ENCODE measurements at places on chromosomes 7 and 10.

DNA sequence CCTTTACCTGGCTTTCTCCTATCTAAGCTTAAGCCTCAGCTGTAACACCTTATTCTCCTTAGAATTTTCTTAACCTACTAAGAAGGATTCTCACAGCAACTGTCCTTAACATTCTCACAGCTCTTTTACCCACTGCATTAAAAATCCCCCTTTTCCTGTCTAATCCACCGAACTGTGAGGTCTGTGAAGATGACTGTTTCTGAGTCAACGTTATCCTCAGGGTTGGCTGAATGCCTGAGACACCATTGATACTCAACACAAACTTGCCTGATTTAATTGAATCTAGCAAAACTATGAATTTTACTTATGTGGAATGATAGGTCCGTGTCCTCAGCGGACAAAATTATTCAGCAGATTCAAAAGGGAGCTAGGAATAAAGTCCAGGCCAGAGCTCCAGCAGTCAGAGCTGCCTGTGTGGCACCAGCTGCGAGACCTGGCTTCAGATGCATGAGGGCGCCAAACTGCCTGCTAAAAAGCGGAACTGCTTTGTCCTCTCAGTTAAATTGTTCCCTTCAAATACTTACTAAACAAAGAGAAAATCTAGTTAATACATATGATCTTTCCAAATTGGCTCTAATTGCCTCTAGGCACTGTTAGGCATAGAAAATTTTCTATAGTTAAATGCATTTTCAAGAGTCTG is 33.4 kb upstream of the VWDE start:
- no peak for DNase-seq

DNA sequence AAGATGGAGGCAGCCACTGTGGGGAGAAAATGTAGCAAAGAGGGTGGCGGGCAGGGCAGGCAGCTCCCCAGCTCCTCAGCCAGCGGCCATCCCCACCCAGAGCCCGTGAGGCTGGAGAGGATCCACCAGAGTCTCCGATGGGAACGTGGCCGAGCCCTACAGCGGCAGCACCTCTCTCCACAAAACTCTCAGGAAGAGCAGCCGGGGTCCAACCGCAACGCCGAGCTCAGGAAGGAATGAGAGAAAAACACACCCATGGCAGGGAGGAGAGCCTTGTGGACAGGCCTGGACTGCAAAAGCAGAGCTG is 54.0 kb upstream of the ADGRA1 start:
- no peak for DNase-seq

GRCh38 chr10:47441938-47442337 is 42.0 kb downstream of the ANXA8 start:
- no peak for DNase-seq

GRCh38 chr10:114806562-114807391 is 14.8 kb upstream of the FHIP2A start:
- DNase-seq: no peak

GRCh38 chr7:36107926-36108631 is 45.0 kb upstream of the EEPD1 start:
- no peak for DNase-seq

DNA sequence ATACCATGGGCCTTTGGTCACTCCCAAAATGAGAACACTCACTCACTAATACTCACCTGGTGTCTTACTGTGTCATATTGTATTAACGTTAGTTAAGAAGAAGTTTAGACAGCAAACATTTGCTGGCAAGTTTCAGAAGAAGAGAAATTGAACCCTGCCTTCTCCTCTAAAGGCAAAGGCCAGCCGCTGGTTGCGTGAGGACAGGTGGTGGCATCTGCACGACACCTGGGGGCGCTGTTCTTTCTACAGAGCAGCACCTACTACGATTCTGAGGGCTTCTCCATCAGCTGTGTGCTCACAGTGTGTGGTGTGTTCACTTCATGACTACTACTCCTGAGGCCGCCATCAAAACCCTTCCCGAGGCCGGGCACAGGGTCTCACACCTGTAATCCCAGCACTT is 17.9 kb upstream of the CLEC2L start:
- no peak for DNase-seq

GRCh38 chr7:117673839-117674238 is 194.0 kb downstream of the CFTR start:
- DNase-seq: no peak

DNA sequence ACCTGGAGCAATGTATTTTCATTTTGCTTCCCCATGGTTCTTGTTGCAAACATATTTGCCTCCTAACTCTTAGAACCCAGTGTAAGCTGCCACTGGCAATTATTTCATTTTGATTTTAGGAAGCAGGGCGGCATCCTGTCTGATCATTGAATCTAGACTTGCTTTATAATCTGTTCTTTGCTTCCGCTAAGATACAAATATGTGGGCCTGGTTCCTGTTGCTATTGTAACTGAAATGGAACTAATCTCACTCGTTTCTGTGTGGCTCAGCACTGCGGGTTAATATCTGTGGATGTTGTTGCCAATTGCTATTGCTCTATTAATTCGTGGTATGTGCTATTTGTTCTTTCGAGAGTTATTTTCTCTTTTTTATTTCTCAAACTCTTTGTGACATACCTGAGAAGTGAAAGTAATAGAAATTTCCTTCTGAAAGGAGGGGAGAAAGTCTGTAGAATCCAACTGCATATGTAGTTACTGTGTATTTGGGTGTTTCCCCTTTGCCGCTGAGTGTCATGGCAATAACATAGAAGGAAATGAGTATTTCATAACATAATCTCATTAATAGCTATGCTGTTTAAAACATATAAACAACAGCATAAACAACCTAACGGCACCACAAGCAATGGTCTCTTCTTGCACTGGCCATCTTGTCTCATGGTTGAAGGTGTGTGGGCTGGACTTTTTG is 62.4 kb downstream of the FZD1 start:
- DNase-seq: no peak

- no peak for DNase-seq
These were observed 257.3 kb downstream of the BMPER start for GRCh38 chr7:34162677-34163076.

- no peak for DNase-seq
These were observed 4.3 kb upstream of the TECTB start for GRCh38 chr10:112278871-112279270.

DNA sequence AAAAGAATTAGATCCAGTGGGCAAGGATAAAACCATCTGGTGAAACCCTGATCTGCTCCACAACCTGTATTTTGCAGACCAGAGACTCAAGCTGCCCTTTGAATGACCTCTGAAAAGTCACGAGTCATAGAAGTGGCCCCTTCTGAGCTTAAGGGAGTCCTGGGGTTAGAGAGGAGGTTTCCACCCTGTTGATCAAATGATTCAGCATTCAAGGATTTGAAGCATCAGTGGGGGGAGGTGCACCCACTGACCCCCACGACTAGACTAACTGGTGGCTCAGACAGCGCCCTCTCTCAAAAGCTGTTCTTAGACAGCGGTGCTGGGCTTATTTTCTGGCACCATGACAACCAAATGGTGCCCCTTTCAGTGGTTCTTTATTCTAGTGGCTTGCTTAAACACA is 44.3 kb downstream of the PLCE1 start:
- DNase-seq: no peak

- peak; percentile 3 for DNase-seq
These were observed 219.0 kb downstream of the CCDC3 start for GRCh38 chr10:12782537-12782936.

DNA sequence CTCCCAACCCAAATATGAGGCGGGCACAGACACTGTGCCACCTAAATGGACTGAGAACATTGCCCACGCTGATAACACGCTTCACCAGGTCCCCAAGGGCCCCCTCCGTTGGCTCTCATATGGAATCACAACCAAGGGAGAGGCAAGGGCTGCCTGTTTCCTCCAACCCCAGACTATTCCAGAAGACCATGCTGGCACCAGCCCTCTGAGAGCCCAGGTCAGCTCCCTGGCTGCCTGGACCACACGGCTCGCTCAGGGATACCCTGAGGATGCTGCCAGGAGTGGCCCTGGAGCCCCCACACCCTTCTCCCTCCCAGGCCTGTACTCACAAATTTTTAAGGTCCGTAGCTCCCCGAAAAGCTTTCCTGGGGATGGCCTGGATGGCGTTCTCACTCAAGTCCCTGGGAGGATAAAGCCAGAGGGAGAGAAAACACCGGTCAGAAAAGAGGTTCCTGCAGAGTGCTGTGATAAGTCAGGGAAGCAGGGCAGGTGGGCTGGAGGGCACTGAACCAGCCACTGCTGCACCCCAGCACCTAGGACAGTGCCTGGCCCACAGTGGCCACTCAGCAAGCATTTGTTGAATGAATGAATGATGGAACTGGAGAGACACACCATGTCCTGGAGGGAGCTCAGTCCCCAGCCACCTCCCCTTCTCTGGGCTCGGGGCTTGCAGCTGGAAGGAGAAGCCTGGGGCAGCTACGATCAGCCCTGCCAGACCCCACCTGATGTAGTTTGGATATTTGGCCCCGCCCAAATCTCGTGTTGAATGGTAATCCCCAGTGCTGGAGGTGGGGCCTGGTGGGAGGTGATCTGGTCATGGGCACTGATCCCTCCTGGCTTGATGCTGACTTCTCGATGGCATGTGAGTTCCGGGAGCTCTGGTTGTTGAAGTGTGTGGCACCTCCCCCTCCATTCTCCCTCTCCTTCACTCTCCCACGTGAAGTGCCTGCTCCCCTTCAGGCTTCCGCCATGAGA is 119.8 kb downstream of the SLIT1 start:
- DNase-seq: no peak

DNA sequence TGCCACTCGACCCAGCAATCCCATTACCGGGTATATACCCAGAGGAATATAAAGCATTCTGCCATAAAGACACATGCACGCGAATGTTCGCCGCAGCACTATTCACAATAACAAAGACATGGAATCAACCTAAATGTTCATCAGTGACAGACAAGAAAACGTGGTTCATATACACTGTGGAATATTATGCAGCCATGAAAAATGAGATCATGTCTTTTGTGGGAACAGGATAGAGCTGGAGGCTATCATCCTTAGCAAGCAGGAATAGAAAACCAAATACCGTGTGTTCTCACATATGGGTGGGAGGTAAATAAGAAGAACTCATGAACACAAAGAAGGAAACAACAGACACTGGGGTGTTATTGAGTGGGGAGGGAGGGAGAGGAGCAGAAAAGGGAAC is 84.7 kb downstream of the SLC16A9 start:
- DNase-seq: no peak

- DNase-seq: no peak
These were observed 573.2 kb downstream of the AUTS2 start for GRCh38 chr7:70171369-70171920.

GRCh38 chr7:87318741-87319140 is 26.7 kb upstream of the CROT start:
- DNase-seq: no peak

DNA sequence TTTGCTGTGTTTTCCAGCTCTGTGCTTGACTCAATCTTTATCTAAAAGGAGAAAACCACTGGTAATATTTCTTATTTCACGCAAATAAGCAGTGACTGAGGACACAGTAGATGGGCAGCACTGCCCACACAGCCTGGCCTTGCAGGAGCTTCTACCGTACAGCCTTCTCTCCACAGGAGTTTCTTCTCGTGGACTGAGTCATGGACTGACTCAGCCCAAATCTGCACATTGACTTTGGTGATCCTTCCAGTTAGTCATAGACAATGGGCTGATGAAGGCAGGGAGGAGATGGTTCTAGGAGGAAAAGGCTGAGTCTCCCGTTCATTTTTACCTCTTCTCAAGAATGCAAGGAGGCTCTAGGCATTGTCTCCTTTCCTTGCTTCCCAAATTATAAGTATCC is 200.7 kb downstream of the RAPGEF5 start:
- no peak for DNase-seq

GRCh38 chr7:34991938-34992840 is 45.1 kb downstream of the DPY19L1 start:
- no peak for DNase-seq

- no peak for DNase-seq
These were observed 27.6 kb downstream of the GIMAP4 start for GRCh38 chr7:150594805-150595204.

DNA sequence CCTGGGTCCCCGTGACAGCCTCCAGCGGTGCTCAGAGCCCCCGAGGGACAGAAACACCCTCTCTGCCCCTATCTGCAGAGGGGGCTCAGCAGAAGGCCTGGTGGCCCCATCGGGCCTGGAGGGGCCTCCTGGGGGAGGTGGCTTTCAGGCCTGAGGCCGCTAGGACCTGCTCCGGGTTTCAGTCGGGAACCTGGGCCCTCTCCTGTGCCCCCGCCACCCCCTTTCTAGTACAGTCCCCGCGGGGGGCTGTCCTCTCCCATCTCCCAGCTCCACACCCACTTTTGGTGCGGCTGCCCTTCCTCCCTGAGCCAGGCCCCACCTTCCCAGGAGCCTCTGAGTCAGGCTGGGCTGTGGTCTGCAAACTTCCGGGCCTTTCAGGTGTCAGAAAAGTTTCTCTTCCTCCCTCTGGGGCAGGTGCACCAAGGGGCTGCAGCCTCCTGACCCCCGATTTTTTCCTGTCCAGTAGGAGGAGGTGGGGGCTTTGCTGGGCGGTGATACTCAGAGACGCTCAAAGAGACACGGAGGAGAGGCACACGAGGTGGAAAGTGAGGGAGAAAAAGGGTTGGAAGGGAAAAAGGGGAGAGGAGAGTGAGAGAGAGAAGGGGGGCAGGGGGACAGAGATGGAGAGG is 692 bp downstream of the CARD11 start:
- no peak for DNase-seq

- no peak for DNase-seq
These were observed 218.3 kb upstream of the AKR1E2 start for GRCh38 chr10:4607681-4608080.

DNA sequence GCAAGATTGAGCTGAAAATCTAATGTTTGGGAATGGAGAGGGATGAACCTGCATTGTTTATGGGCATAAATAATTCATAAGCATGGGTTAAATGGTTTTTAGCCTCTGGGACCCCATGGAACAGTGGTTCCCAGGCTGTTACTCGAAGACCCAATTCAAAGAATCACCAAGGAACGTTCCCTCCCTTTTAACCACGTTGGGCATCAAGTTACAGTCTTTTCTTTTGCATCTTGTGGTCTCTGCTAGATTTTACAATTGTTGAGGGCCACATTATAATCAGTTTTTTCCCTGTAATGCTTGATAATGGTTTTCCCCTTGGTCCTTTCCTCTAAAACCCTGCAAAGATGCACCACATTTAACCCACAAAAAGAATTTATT is 2.5 kb downstream of the CALN1 start:
- no peak for DNase-seq

GRCh38 chr7:93933156-93933555 is 11.6 kb downstream of the GNG11 start:
- DNase-seq: no peak

- no peak for DNase-seq
These were observed 118.7 kb upstream of the PTN start for GRCh38 chr7:137462074-137462715.

- no peak for DNase-seq
These were observed 64.0 kb upstream of the PCBD1 start for GRCh38 chr10:70952401-70952800.

- no peak for DNase-seq
These were observed 1.9 kb upstream of the TMEM178B start for GRCh38 chr7:141071855-141072547.

- no peak for DNase-seq
These were observed 46.2 kb downstream of the VWDE start for GRCh38 chr7:12357508-12357907.

Measured in stimulated activated CD8-positive, alpha-beta memory T cell treated with anti-CD3 and anti-CD28 coated beads, Interleukin-7, amount 100 ng/mL, for 1 hour (primary cell).